ENCODE measurements at places on chromosomes 13 and 19.

GRCh38 chr13:82323101-82323500, 1559.2 kb downstream of the SLITRK1 start:
- no peak for DNase-seq

- peak; percentile 18 for DNase-seq
These were observed 172.4 kb downstream of the KDM4B start for GRCh38 chr19:5141129-5141849.

DNA sequence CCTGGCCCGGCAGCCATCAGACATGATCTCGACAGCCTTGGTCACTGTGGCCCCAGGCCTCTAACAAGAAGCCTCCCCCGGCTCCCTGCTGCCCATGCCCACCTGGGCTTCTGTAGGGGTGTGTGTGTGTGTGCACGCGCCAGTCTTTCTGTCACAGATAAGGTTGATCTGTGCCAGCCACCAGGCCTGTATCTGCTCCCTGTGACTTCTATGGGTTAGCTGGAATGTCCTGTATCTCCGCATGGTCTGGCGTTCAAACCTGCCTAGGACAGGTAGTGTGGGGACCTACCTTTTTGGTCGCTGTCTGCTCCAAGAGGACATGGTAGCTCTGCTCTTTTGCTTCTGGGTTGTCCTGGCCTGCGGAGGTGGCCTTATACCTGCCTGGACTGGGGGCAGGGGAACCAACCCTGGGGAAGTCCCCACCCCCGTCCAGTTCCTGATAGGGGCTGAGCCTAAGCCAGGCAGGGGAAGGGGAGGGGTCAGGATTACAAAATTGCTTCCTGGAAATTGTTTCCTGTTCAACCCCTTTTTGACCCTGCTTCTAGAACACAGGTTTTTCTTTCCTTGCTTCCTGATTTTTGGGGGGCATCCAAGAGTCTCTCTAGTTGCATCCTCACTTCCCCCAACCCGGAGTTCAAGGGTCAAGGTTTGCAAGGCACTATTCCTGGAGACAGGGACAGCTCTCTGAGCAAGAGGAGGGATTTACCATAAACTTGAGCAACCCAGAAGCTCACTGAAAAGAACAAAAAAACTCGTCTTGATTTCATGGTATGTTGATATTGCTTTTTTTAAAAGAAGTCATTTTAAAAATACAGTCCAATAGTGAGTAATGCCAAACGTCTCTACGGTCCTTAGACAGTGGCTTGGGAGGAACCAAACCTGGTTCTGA, at the start of gene LRG1:
TSS of gene LRG1 (minus strand) at position 344 of the 889 bp plus-strand sequence. CDS start at position 321, 23 bp downstream.
- no peak for DNase-seq

GRCh38 chr19:51830274-51830673, 35.3 kb downstream of the FPR3 start:
- DNase-seq, result no peak

- DNase-seq, result no peak
These were observed 8.7 kb downstream of the MAP2K2 start for GRCh38 chr19:4115050-4115817.
